ENCODE measurements at places on chromosomes 2 and 18. TPM values are rescaled to one million over a fixed set of nuclear protein-coding genes. Genes with fewer than 3 reads are reported as not detected.

- DNase-seq, result peak; percentile 49
These were observed 96.4 kb downstream of the RTP5 start for GRCh38 chr2:241965931-241966412.

The FTCDNL1 gene
- 1.5 TPM for total RNA-seq

The TOGARAM2 gene
- total RNA-seq, result not detected

DNA sequence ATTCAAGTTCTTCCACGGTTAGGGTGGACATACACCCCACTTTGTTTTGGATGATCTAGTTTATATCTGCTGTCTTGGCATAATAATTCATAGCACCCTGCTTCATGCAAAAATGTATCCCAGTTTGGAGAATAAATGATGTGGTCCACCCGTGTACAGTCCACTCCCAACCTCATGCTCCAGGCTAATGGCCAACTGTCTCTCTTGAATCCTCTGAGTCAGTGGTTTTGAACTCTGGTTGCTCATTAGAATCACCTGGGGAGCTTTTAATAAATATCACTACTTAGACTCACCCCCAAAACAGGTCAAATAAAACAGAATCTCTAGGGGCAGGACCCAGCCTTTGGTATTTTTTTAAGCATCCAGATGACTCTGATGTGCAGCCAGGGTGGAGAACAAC is 78.5 kb downstream of the SDC1 start:
- no peak for DNase-seq

The BOLL gene
- not detected for total RNA-seq

The SPATS2L gene
- total RNA-seq, result 0.86 TPM

DNA sequence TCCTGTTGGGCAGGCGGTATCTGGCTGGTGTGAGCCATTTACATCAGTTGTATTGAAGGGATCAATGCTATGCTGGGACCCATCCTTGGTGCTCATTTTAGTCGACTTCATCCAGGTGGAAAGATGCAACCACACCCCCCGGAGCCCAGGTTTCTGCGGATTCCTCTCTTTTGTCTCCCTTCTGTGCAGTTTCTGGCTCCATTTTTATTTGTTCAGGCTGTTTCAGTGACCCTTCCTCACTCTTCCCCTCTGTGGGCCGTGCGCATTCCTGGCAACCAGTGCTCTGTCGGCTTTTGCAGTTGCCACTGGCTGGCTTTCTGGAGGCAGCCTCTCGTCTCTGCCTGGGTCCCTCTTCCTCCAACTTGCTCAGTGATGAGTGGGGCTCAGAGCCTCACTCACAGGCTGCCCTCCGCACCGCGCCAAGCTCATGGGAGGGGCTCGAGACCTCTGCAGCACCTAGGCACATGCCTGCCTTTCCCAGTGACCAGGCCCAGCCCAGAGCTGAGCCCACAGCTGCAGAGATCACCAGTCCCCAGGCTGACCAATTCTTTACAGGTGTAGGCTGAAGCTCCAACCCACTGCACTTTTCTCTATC is 12.1 kb downstream of the SH3RF3 start:
- DNase-seq, result no peak

The FOXI3 gene
- total RNA-seq, result not detected

The POTEC gene
- total RNA-seq, result not detected

All from activated B cell treated with CpG ODN at 0.5 μM for 24 hours (primary cell).